GM12878 (cell line): ENCODE measurements at places on chromosomes 5 and 9. TPM values are rescaled to one million over a fixed set of nuclear protein-coding genes. Genes with fewer than 3 reads are reported as not detected.
A peak's percentile ranks its signal among the peaks of the same experiment; 100 is the strongest.

DNA sequence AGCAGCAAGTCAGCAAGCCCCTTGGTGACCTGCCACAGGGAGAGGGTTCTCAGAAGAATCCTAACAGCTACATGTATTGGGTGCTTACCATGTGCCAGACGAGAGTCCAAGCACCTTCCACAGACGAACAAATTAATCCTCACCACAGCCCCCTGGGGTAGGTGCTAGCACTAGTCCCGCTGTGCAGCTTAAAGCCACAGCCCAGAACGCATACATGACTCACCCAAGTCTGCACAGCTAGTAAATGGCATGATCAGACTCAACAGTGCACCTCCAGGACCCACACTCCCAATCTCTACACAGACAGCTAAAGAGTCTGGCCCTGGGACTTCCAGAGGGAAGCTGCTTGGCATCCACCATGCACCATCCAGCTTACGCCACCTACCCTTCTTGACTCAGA lies 111.5 kb downstream of the PAX5 start:
- DNase-seq = no peak

DNA sequence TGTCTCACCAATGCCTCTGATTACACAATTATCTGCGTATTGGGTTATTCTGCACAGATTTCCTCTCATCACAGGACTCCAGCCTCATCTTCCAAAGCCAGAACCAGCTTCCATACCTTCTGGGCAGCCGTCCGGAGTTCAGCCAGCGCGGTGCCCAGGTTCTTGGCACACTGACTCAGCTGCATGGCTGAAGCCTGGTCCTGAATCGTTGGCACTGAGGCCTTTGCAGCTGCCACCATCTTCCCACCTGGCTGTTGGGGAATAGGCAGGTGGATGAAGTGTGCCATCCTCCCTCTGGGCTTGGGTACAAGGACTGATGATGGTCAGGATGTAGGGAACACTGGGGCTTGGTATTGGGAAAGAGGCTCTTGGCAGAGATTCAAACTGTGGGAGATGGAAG lies 17.9 kb downstream of the TLN1 start:
- no peak for DNase-seq

- DNase-seq = peak; percentile 80
These were observed 20.3 kb downstream of the WHRN start for GRCh38 chr9:114484854-114485443.

- no peak for DNase-seq
These were observed 781 bp downstream of the NRG2 start for GRCh38 chr5:140042393-140042642.

- no peak for DNase-seq
These were observed 218.3 kb downstream of the ADAMTSL1 start for GRCh38 chr9:18692268-18692667.

DNA sequence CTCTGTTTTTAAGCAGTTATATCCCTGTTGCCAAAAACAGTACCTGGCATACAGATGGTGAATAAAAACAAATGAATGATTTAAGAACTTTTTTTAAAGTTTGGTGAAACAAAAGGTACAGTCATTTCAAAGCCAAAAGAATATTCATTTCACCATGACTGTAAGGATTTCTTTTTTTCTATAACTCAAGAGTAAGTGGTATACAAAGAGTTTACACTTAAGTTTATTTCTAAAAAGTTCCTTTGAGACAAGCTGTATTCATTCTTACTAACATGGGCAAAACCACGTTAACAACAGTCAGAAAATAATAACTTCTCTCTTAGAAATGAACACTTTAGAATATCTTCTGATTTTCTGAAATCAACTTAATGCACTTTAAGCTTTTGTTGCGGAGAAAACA lies 5.3 kb downstream of the TMEM161B start:
- DNase-seq = no peak

CATSPER3 gene
- total RNA-seq = 0.18 TPM in 1 of 2 replicates, not detected in the other
